ENCODE measurements at places on chromosomes 16 and 17.

DNA sequence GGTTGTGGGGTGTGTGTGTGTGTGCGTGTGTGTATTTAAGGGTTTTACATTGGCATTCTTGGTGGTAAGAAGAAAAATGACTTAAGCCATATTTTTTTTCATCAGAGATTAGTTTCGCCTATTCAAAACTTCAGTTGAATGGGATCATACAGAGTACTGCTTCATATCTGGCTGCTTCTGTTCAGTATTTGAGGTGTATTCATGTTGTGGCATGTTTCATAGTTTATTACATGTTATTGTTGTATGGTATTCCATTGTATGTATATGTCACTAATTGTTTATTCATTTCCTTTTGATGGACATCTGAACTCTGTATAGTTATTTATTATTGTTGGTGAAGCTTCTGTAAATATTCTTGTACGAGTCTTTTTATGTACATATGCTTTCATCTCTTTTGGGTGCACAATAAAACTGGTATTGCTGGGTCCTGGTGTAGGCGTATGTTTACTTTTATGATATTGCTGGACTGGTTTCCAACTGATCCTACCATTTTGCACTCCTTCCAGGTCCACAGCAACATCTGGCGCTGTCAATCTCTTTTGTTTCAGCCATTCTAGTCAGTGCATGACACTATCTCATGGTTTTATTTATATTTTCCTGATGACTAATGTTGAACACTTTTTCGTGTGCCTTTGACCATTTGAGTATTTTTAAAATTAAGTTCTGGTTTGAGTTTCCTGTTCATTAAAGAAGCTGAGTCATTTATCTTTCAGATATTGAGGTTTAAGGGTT is 77.4 kb upstream of the MAF start:
- no peak for DNase-seq

DNA sequence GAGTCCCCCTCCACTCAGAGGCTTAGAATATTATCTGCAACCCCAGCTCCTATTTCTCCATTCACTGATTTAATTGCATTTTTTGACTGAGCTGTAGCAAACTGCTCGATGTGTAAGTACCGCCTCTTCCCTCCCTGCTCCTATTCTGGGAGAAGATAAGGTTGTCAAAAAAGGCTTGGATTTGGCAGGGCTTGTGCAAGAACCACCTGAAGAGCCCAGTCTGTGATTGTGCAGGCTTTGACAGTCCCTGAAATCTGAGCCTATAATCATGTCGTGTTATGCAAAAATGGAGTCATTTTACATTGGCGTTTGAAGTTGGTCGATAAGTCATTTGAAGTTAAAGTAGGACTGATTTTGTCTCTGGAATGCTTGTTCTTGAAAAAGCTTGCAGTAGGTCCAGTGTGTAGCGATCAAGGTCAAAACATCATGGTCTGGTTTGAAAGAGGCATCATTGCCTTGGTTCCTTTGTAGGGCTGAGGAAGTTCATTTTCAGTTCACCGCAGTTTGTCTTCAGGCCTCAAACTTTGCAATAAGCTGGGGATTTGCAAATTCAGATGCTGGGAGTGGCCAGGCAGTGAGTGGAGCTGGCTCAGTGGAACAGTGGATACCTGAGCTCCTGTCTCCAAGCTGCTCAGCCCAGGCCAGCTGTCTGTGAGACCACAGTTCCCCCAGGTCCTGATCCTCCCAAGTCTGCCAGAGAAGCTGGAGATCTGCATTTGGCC is 68.8 kb downstream of the KATNIP start:
- DNase-seq, result no peak

DNA sequence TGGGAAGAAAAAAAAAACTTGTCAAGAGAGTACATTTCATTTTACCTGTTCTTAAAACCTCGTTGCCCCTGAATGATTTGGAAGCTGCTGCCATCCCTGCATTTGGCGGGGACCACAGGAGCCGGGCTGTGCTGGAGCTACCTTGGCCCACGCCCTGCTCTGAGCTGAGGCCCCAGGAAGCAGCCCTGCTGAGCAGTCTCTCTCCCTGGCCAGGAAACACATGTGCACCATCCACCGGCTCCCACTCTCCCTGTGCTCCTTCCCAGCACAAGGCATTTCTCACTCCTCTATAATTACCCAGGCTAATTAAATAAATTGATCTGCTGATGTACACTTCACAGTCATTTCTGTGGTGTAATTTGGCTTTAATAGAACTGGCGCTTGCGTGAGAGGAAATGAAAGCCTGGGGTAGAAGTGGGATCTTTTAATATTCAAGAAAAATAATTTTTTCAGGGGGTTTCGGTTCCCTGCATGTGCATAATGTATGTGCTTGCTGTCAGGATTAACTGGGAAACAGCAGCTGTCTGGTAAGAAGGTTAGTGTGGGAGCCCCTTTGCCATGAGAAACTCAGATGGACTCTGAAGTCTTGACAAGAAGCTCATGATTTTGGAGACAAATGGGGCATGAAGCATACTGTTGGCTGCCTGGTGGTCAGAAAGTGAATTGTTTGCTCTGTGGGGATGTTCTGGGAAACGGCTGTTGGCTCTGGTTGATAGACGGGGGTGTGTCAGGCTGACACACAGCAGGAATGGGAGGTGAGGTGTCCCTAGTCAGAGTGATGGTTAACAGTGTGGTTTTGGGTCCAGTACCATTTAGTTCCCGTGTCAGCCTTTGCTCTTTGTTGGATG is 252.3 kb upstream of the EEF2KMT start:
- DNase-seq, result no peak

DNA sequence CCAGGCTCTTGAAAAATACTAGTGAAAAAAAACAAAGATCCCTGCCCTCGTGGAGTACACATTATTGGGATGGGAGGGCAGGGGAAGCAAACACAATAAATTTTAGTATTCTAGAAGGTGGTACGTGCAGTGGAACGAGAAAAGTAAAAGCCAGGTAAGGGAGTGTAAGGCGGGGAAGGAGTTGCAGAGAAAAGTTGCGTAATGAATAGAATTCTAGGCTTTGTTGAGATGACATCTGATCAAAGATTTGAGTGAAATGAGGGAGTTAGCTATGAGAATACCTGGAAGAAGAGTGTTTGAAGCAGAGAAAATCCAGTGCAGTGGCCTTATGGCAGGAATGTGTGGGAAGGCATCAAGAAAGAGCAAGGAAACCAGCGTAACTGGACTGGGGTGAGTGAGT is 2.1 kb downstream of the CKLF start:
- no peak for DNase-seq

GRCh38 chr17:31094600-31095235 is at the start of gene NF1:
Gene NF1 (plus strand): TSS chr17:31094977. CDS start chr17:31095310, 333 bp downstream.
- DNase-seq, result peak; percentile 94

- DNase-seq, result no peak
These were observed 4.8 kb downstream of the IL4R start for GRCh38 chr16:27318392-27319256.
